ENCODE measurements at places on chromosomes 7 and 10.
A peak's percentile ranks its signal among the peaks of the same experiment; 100 is the strongest.

DNA sequence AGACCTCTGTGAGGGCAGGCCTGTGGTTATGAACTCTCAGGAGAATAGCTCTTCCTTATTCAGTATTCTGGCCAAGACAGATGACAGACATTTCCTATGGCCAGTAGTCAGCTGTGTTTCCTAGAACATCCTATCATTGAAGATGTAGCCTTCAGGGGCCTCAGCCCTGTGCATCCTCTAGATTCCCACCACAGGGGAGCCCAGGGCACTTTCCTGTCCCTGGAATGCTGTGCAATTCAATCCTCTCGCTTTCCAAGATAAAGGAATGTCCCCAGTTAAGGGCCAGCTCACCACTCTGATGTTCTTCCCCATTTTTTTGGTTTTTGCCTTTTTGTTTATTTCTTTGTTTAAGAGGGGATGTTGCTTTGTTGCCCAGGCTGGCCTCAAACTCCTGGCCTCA, 578.8 kb upstream of the C7orf33 start:
- DNase-seq, result no peak

DNA sequence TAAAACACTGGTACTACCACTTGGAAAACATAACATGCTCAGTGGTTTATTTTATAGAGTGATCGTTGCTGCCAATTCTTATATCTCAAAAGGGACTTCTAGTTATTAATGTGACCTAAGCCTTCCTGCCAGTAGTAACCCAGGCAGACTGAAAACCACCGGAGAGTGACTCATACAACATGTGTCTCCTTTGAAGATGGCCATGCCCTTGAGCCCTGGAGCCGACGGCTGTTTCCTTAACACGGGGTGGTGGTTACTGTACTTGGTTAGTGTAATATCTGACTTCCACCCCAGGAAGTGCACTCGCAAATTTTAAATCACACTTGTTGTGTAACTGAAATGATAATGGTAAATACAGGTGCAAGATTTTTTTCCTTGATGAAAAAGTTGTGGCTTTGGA, 30.5 kb downstream of the JAKMIP3 start:
- no peak for DNase-seq

- DNase-seq, result no peak
These were observed 43.0 kb downstream of the ADCY1 start for GRCh38 chr7:45617166-45617565.

GRCh38 chr10:17430647-17431355, 23.6 kb downstream of the ST8SIA6 start:
- DNase-seq, result peak; percentile 71

GRCh38 chr7:151446412-151446811, 6.5 kb upstream of the CRYGN start:
- DNase-seq, result no peak

DNA sequence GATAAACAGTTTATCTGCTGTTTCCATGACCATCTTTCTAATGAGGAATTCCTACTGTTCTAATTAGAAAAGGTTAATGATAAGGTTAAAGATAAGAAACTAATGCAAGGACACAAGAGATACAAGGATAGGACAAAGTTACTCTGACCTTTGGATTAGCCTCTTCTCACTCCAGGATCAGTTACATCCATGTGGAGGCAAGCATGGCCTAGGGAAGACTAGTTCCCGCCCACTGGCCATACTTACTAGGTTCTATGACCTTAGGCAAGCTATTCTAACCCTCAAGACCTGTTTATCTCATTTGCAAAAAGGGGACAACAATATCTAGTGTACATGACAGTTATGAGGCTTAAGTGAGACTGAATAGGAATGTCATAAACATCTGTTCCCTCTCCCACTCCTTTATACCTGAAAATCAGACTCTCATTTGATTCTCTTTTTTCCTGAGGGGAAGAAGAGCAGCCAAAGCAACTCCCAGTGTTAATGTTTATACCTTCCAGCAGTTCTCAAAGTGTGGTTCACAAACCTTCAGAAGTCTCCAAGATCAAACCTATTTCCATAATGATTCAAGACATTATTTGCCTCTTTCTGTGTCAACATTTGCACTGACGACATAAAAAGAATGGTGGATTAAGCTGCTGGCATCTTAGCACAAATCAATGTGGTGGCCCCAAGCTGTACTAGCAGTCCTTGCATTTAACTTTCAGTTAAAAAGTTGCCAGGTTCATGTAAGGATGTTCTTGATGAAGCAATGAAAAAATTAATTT, 72.0 kb downstream of the SRPK2 start:
- no peak for DNase-seq

Data from left ventricle myocardium superior (tissue), 1 donor.